NCI-H2107 (cell line): ENCODE measurements at places on chromosomes 11 and 22.
A peak's percentile ranks its signal among the peaks of the same experiment; 100 is the strongest.

DNA sequence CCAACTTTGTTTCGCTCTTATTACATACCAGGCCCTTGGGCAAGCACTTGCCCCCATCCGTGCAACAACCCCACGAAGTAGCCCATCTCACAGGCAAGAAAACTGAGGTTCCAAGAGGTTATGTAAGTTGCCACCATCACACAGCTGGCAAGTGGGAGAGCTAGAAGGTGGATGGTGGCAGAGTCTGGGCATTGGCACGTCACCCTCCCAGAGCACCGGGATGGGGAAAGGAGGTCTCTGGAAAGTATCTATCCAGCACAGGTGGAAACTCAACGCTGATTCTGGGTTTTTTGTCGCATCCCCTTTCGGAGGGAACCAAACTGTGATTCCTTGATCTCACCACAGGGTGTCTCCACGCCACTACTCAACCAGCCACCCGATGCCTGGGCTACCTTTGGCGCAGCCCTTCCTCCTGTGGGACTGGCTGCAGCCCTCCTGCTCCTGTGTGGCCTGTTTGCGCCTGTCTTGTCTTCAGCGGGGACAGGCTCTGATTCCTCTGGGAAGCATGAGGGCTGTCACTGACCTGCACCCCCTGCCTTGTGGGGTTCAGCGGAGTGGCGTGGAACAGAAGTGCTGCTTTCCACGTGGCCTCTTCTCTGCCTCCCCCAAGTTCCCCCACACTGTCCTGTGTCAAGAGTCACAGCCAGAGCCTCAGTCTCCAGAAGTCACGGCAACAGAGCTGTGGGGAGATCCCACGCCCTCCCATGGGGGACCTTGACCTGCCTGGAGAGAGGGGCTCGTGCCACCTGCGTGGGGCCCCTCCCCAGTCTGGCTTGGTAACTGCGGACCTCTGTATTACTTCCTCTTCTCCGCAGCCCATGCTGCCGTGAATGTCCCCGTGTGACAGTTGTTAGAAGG, 34.4 kb upstream of the TRIM29 start:
- peak; percentile 33 for DNase-seq

DNA sequence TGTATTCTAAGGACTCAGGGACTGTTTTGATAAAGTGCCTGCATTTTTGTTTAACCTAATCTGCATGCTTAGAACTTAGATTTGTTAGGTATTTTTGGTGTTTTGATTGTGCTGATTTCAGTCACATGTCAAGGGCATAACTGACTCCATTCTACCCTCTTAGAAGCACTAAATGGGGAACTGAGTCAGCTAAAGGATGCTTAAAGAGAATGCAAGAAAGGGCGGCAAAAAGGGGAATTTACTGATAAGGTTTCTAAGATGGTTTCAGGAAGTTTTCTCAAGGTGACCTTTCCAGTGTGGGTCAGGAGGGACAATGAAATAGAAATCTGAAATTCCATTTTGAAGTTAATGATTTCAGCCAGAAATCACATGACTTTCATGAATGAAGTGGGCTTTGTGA, 43.0 kb downstream of the MMP20 start:
- no peak for DNase-seq

DNA sequence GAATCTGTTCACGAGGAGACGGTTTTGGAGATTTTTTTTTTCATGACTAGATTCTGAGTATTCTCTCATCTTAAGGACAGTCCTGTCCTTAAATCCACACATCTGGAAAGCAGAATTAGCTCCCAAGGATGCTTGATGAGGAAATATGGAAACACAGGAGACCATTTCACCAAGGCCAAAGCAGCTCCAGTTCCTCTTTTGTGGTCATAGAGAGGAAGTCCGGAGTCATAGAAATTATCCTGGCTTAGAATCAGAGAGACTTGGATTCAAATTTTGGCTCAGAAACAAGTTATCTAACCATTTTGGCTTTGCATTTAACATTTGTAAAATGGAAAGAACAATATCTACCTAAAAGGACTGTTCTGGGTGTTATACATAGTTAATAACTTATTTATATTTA, 7.3 kb upstream of the TEAD1 start:
- no peak for DNase-seq

DNA sequence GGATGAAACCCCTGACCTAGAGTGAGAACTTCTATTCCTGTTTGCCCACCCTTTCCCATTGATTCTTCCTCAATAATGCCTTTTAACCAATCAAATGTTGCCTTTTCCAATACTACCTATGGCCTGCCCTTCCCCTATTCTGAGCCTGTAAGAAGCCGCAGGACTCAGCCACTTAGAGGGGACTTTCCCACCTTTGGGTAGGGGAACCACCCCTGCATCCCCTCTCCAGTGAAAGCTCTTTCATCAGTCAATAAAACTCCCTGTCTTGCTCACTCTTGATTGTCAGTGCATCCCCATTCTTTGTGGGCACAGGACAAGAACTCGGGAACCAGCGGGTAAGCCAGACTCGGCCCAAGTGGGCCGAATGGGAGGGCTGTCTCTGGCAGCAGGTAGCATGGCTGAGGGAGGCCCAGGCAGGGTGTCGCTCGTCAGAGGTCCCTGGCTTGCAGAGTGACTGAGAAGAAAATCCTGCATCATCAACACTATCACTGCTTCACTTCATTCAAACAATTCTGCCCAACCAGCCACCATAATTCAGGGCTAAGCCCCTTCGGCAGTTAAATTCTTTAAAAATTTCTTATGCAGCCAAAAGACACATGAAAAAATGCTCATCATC, 30.4 kb downstream of the LDHAL6A start:
- no peak for DNase-seq

GRCh38 chr11:48022445-48022844, 42.1 kb downstream of the PTPRJ start:
- no peak for DNase-seq

- DNase-seq: no peak
These were observed 9.0 kb downstream of the FAM118A start for GRCh38 chr22:45318558-45319323.

- DNase-seq: no peak
These were observed 716 bp downstream of the AMOTL1 start for GRCh38 chr11:94768602-94769541.

- DNase-seq: no peak
These were observed 32.3 kb downstream of the ARHGAP42 start for GRCh38 chr11:100719362-100719761.
